HFFc6 (cell line): ENCODE measurements at places on chromosomes 5 and 9.

DNA sequence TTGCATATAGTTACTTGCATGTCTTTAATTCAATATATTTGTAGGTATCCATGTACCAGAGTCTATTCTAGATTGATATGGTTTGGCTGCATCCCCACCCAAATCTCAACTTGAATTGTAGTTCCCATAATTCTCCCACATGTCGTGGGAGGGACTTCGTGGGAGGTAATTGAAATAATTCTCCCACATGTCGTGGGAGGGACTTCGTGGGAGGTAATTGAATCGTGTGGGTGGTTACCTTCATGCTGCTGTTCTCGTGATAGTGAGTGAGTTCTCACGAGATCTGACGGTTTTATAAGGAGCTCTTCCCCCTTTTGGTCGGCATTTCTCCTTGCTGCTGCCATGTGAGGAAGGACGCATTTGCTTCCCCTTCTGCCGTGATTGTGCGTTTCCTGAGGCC lies 16.5 kb downstream of the FBXL7 start:
- DNase-seq, result no peak

- DNase-seq, result peak; percentile 10
Observed at GRCh38 chr5:143064218-143064641, 294.1 kb downstream of the ARHGAP26 start.

- DNase-seq, result no peak
Observed at GRCh38 chr5:120706877-120707276, 242.8 kb downstream of the PRR16 start.

DNA sequence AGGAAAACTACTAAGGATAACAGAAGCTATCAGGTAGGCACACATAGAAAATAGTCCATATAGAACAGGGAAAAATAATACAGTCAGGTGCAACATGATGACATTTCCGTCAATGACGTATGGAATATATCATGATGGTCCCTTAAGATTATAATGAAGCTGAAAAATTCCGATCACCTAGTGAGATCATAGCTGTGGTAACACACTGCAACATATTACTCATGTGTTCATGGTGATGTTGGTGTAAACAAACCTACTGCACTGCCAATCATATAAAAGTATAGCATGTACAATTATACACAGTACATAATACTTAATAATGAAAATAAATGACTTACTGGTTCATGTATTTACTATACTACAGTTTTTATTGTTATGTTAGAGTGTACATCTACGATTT lies 60.0 kb downstream of the MEGF9 start:
- DNase-seq, result no peak

DNA sequence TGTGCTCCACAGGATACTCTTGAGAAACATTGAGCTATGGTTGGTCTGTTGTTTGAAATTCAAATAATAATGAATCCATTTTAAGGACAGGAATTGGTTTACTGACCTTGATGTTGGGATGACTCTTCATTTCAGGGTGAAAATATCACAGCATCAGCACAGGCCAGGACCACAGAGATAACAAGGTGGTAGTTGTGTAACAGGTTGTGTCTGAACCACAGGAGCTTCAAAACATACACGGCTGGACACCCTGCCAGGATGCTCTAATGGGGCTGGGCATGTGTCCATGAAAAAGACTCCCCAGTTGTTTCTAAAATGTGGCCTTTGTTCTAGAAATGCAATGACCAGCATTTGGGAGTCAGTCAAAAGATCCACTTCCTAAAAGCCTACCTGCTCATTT lies 69.8 kb downstream of the ACO1 start:
- DNase-seq, result no peak

GRCh38 chr5:120465436-120465961 lies 1.4 kb downstream of the PRR16 start:
- peak; percentile 58 for DNase-seq

DNA sequence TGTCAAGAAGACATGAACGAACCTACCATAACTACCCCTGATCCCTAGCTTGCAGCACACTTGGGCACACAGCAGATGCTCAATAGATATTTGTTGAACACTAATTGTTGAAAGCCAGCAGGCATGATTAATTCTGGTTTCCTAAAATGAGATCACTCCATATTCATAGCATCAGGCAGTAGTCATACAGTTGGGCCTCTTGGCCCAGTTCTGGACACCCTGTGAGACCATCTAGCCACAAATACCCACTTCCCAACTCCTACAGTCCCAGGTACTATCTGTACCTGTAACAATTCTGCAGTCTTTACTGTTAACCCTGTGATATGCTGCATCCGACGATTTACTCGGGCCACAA lies 24.2 kb downstream of the P4HA2 start:
- DNase-seq, result peak; percentile 55

DNA sequence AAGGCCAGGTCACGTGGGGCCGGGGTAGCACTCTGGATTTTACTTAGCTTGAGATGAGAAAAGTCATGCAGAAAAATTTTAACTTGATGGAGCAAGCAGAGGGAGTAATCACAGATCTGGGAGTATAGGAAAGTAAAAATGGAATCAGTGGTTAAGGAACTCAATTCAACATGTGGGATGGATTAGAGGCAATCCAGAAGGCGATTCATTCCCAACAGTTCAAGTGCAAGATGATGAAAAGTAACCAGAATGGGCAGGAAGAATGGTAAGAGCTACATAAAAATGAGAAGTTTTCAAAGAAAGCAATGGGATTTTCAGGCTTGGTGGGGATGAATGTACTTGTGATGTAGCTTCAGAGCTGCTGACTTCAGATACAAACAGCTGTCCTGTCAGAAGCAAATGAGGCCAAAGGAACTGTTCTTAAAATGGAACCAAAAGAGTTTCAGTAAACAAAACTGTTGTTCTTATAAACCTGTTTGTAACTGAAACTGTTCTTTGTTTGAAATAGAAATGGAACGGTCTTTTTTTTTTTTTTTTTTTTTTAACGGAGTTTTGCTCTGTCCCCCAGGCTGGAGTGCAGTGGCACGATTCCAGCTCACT lies 5.6 kb upstream of the SEC24A start:
- DNase-seq, result no peak
